Kidney glomerular epithelial cell (primary cell): ENCODE measurements at places on chromosomes 6 and 20.

DNA sequence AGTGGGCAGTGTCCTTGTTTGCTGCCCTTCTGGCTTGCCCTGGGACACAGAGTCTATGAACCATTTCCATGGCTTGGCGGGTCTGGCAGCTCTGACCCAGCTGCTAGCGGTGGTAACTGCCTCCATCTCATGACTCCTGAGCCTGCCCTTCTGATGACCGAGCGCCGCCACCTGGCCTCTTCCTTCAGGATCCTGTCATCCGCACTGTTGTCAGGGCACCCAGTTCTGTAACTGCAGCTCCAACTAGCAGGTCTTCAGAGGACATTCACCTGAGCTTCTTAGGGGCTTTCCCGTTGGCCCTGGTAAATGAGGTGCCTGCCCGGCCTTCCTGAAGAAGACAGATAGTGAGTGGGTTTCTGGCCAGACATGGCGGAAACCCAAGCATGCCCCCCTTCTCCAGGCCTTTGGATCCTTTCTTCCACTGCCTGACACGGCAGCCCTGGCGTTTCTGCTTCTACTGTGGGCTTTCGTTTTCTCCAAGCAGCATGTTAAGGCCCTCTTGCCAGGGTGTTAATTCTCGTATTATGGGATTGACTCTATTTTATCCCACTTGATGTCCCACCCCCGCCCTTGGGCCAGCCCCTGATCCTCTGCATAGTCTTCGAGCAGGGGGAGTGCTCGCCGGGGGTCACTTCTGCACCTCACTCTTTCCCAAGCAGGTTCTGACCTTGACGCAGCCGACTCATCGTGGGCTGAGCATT lies 24.7 kb downstream of the PACSIN1 start:
- no peak for DNase-seq

- no peak for DNase-seq
These were observed 75.1 kb upstream of the SCGN start for GRCh38 chr6:25576919-25577318.

- DNase-seq: no peak
These were observed 9.4 kb downstream of the ADTRP start for GRCh38 chr6:11769244-11769643.

- DNase-seq: no peak
These were observed 211.0 kb downstream of the FOXC1 start for GRCh38 chr6:1820714-1821113.
